ENCODE measurements at places on chromosomes 5 and 9.

GRCh38 chr5:40672425-40672824 is 7.3 kb upstream of the PTGER4 start:
- DNase-seq = no peak

- DNase-seq = no peak
Measured at GRCh38 chr5:111132731-111133435, 40.7 kb downstream of the WDR36 start.

GRCh38 chr9:36317766-36318165 is 59.5 kb upstream of the GNE start:
- no peak for DNase-seq

DNA sequence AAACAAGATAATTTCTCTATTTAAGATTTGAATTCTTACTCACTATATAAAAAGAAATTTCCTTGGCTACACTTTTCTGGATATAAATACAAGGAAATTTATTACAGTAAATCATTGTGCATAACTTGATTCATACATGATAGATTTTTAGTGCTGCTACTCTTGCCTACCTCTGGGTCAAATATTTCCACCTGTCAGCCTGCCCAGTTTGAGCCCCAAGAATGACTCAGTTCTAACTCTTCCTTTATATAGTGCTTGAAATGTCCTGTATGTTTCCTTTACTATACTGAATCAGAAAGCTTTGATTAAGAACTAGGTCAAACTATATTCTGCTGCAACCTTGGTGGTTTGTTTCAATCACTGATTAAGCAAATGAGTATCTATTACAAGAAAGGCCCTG is 147.4 kb upstream of the FTMT start:
- no peak for DNase-seq

DNA sequence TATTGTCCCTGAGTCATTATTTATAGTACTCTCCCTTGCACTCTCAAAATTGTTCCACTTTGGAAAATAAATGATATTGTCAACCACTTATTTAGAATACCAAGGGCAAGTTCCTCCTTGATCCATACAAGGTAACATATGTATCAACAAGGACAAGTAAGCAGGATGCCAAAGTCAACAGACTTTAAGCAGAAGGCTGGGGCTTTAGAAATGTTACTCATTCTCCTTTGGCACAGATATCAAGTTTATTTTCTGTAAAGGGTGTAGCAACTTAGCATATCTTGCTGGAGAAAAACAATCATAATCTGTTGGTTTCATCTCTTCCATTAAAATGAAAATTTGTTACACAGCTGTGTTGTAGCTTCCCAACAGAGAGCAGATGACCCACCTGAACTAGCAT is 248.7 kb upstream of the SLC30A5 start:
- DNase-seq = no peak
